ENCODE measurements at places on chromosomes 1 and 21.
A peak's percentile ranks its signal among the peaks of the same experiment; 100 is the strongest.

GRCh38 chr1:162918151-162918754 lies 57.3 kb upstream of the CCDC190 start:
- ATAC-seq: no peak

DNA sequence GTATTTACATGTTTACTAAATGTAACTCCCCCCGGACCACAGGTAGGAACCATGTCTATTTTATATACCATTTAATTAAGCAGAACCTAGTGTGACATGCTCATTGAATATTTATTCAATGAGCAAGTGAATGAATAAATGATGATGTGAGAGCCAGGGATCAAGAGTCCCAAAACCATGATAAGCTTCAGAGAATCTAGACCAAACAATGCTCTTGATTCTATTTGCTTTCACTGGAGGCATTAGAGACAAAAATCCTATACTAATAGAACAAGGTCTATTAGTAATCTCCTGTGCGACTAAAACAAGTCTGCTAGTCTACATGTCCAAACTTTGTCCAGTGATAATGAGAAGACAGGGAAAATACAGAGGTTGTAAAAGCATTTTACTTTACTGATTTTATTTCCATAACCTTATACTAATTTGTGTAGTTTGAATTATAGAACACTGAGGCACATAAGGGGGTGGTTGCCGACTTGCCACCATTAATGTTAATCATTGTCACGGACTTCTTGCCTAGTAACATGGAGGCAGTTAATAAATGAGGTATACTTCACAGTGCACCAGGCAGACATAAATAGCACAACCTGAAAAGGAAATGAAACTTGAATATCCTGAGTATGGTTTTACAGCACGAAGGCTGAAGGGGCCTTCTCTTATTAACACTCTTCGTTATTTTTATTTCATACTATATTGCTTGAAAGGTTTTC lies 69.8 kb downstream of the TBX15 start:
- peak; percentile 74 for ATAC-seq

- no peak for ATAC-seq
Measured at GRCh38 chr21:46216132-46216747, 12.3 kb downstream of the LSS start.

- ATAC-seq: no peak
Measured at GRCh38 chr1:209896346-209896745, 41.7 kb upstream of the SYT14 start.

- ATAC-seq: no peak
Measured at GRCh38 chr1:3880429-3881192, 19.5 kb downstream of the C1orf174 start.

GRCh38 chr1:5974631-5975030 lies 17.6 kb downstream of the NPHP4 start:
- no peak for ATAC-seq

DNA sequence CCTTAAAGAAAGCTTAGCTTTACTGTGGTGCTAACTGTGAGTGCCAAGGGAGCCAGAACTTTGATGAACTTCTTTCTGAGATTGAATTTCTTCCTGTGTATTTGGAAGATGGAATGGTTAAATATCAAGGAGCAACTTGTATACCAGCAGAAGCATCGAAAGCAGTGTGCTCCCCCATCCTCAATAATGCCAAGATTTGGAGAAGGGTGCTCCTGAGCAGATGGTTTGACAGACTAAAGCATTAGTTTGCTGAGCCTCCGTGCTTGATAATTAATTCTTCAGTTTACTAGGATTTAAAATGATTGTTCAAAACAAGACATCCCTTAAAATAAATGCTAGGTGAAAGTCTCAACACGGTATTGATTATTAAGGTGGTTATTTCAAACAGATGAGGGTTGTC lies 42.4 kb upstream of the AKT3 start:
- no peak for ATAC-seq

GRCh38 chr1:21637514-21637913 lies 31.6 kb downstream of the RAP1GAP start:
- no peak for ATAC-seq

GRCh38 chr21:41777951-41778815 lies 11.3 kb upstream of the RIPK4 start:
- ATAC-seq: peak; percentile 49

- no peak for ATAC-seq
Measured at GRCh38 chr1:114081437-114082303, 72.0 kb downstream of the SYT6 start.

- ATAC-seq: no peak
Measured at GRCh38 chr1:55813618-55814017, 598.5 kb upstream of the USP24 start.

- ATAC-seq: peak; percentile 64
Measured at GRCh38 chr1:23931491-23931880, 18.3 kb upstream of the CNR2 start.

- ATAC-seq: peak; percentile 34
Measured at GRCh38 chr21:18443701-18444100, 40.1 kb upstream of the TMPRSS15 start.

DNA sequence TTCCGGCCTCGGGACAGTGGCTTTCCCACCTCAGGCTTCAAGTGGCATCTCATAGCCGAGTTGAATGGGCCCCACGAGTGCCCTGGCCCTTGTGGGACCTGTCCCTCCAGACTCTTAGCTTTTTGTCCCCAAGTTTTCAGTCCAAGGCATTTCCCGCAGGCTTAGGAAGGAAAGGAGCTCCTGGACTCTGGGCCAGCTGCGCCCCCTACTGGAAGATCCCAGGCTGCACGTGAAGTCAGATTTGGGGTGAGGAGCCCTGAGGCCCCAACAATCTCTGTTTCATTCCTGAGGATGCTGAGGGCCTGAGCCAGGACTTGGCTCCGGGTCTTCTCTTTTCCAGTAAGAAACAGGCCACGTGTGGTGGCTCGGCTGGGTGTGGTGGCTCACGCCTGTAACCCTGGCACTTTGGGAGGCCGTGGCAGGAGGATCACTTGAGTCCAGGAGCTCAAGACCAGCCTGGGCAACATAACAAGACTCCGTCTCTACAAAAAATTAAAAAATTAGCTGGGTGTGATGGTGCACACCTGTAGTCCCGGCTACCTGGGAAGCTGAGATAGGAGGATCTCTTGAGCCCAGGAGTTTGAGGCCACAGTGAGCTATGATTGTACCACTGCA lies 67.4 kb downstream of the ARHGEF10L start:
- no peak for ATAC-seq

GRCh38 chr1:214566158-214567104 lies 15.0 kb upstream of the PTPN14 start:
- no peak for ATAC-seq

GRCh38 chr1:203871114-203871880 lies 9.9 kb downstream of the SNRPE start:
- no peak for ATAC-seq

DNA sequence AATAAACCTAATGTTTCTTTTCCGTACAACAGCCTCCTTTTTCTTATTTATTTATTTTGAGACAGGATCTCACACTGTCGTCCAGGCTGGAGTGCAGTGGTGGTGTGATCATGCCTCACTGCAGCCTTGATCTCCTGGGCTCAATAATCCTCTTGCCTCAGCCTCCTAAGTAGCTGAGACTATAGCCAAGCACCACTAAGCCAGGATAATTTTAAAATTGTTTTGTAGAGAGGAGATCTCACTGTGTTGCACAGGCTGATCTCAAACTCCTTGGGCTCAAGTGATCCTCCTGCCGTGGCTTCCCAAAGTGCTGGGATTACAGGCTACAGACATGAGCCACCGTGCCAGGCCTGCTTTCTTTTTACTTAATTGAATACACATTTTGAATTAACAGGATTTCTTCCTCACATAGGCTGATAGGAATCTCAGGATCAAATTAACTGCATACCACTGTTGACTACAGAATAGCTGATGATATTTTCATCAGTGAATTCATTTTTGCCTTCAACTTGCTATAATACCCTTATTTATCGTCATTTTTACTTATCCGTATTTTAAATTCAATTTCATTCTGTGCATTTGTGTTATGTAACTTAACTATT lies 2010.5 kb downstream of the NCAM2 start:
- no peak for ATAC-seq

DNA sequence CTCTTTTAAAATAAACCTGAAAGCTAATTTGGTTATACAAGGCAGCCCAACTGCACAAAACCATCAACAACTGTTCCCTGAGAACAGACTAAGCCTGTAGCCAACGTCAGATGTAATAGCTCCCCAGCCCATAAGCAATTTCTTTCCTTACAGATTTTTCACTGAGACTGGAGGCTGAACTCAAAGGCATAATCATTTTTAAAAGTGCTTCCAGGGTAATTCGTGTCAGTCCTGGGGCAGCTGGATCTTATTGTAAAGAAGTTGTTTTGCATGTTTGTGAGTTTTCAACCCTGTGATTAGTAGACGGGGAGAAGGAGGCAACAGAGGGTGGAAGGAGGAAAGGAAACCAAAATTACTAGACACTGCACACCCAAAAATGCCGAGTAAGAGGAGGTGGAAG lies 3.2 kb downstream of the DPT start:
- no peak for ATAC-seq

DNA sequence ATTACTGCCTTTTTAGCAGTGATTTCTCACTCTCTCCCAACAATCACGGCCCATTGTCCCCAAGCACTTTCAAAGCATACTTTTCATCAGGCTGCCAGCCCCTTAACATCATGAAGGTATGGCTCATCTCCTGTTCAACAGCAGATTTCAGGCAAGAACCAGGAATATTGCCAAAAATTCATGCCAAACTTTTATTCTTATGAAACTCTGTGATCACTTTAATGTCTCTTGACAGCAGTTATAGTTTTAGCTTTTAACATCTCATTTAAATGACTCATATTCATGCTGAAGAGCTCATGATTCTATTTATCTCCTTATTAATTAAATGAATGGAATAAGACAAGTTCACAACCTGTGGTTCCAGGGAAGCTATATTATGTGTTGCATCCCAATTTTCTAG lies 235.1 kb downstream of the GRIK1 start:
- ATAC-seq: no peak

DNA sequence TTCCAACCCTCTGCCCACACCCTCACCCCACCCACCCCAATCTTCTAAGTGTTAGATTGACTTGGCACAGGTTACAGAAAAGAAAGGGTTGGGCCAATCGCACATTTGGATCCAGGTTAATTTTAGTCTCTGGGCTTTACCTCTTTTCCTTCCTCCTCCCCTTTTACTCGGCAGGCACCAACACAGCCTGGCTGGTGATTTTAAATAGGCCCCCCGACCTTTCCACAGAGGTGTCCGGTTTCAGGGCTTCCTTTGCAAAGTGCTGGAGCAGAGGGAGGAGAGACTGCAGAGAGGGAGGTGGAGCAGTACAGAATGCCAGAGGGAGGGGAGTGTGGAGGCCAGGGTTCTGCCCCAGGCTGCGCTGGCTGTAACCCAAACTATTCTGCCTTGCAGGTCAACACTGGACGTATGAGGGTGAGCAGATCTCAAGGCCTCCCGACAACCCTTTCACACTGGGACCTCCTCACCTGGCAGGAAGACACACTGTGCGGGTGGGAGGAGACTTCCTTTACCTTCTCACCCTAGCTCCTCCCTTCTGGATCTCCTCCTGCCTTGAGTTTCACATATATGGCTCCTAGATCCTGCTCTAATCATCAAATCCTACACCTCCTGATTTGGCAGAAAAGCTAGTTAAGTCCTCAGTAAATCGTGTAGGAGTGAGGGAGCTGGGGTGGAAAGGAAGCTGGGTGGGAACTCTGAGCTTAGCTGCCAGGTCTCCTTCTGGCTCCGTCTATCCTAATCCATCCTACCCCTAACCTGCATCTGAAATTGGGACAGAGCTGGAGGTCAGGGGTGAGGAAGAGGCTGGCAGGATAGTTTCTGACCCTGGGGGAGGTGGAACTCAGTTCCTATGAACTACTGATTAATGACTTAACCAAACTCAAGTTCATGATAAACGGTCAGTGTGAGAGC lies 2.4 kb downstream of the CA14 start:
- ATAC-seq: no peak

GRCh38 chr1:119531606-119532323 lies 24.8 kb downstream of the HSD3B1 start:
- ATAC-seq: no peak

GRCh38 chr1:117101334-117101733 lies 20.2 kb downstream of the TRIM45 start:
- no peak for ATAC-seq

DNA sequence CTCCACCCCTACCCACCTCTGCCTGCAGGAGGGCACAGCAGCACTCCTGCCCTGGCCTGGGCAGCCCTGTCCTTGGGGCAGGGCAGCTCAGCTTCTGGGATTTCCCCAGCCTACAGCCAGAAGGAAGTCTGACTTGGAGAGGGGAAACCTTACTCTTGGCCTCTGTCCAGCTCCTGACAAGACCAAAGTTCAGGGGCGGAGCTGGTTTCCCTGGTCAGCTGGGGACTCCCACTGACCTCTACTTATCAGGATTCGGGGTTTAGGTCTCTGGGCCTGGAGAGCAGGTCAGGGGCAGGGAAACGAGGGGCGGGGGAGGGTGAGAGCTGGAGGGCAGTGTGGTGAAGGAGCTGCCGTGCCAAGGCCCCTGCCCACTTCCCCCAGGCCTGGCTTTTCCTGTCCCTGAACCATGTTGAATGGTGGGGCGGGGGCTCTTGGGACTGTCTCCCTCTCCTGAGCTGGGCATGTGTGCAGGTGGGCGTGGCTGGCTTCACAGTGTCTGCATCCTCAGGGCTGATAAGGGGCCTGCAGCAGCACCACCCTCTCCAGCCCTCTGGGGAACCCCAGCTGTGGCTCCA lies 16.8 kb upstream of the ETV3 start:
- ATAC-seq: peak; percentile 60
